ENCODE measurements at places on chromosomes 5 and 9. TPM values are rescaled to one million over a fixed set of nuclear protein-coding genes. Genes with fewer than 3 reads are reported as not detected.

- no peaks in the 10 kb centered on the region for H3K27me3 ChIP-seq
- H3K4me1 ChIP-seq: no peaks in the 10 kb centered on the region
- no peak for DNase-seq
- H3K4me3 ChIP-seq: no peak overlapping the region
- H3K27ac ChIP-seq: no peak overlapping the region
Measured at GRCh38 chr5:138622051-138622450, 46.9 kb upstream of the HSPA9 start.

- no peaks in the 10 kb centered on the region for H3K4me1 ChIP-seq
- DNase-seq: no peak
- H3K4me3 ChIP-seq: peak overlapping the region; percentile 87
- no peak overlapping the region for H3K27ac ChIP-seq
- H3K36me3 ChIP-seq: no peaks in the 10 kb centered on the region
Measured at GRCh38 chr9:69120380-69121154, 53.5 kb upstream of the TJP2 start.

DNA sequence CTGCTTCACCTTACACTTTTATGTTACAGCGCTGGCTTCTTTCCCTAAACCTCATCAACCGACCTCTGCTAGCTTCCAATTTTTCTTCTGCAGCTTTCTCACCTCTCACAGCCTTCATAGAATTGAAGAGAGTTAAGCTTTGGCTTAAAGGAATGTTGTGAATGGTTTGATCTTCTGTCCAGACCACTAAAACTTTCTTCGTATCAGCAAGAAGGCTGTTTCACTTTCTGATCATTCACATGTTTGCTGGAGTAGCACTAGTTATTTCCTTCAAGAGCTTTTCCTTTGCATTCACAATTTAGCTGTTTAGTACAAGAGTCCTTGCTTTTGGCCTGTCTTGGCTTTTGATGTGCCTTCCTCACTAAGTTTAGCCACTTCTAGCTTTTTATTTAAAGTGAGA lies 49.5 kb downstream of the NR3C1 start:
- no peak overlapping the region for H3K4me3 ChIP-seq
- no peaks in the 10 kb centered on the region for H3K36me3 ChIP-seq
- DNase-seq: no peak
- H3K4me1 ChIP-seq: peaks cover 9% of the 10 kb centered on the region
- no peak overlapping the region for H3K27ac ChIP-seq

- H3K36me3 ChIP-seq: no peaks in the 10 kb centered on the region
- H3K27me3 ChIP-seq: no peaks in the 10 kb centered on the region
- no peak overlapping the region for H3K27ac ChIP-seq
Measured at GRCh38 chr9:38176251-38176650, 107.2 kb upstream of the SHB start.

GRCh38 chr9:81755721-81756120 lies 66.4 kb upstream of the TLE1 start:
- H3K4me3 ChIP-seq: no peak overlapping the region
- no peaks in the 10 kb centered on the region for H3K27me3 ChIP-seq
- DNase-seq: no peak

DNA sequence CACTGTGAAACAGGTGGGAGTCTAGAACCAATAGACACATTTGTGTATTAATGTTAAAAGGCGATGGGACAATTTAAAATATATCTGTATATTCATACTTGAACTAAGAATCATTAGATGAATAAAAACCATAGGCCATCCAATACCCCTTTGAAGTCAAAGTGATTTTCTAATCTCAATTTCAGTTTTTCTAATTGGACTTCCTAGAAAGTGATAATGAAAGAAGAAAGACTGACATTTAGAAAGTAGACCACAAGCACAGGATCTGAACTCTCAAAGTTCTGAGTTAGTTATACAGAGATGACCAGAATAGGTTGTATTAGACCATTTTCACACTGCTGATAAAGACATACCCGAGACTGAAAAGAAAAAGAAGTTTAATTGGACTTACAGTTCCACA lies 412.8 kb upstream of the PIK3R1 start:
- no peak overlapping the region for H3K4me3 ChIP-seq
- no peak for DNase-seq
- peaks cover 10% of the 10 kb centered on the region for H3K4me1 ChIP-seq
- H3K27ac ChIP-seq: no peak overlapping the region
- H3K27me3 ChIP-seq: no peaks in the 10 kb centered on the region

DNA sequence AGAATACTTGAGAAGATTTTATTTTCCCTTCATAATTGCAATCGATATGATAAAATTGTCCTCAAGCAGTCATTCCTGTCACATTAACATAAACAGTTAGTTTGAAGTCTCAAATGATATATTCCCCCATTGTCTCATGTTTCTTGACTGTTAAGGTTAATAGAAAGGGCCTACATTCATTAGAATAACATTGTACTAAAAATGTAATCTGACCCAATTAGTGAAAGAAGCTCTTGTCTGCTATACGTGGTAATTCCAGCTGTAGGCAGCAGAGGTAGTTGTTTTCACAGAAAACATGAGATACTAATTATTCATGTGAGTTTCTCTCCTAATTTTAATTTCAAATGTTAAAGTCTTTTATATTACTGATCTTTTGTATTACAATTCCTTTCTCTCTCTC lies 25.9 kb upstream of the AP3B1 start:
- H3K27ac ChIP-seq: no peak overlapping the region
- no peaks in the 10 kb centered on the region for H3K36me3 ChIP-seq
- DNase-seq: no peak
- H3K4me1 ChIP-seq: no peaks in the 10 kb centered on the region
- no peaks in the 10 kb centered on the region for H3K27me3 ChIP-seq
- no peak overlapping the region for H3K4me3 ChIP-seq

GRCh38 chr9:136103651-136104487 lies 8.8 kb upstream of the NACC2 start:
- no peak overlapping the region for H3K27ac ChIP-seq
- no peak overlapping the region for H3K4me3 ChIP-seq
- no peaks in the 10 kb centered on the region for H3K4me1 ChIP-seq
- no peaks in the 10 kb centered on the region for H3K27me3 ChIP-seq

DNA sequence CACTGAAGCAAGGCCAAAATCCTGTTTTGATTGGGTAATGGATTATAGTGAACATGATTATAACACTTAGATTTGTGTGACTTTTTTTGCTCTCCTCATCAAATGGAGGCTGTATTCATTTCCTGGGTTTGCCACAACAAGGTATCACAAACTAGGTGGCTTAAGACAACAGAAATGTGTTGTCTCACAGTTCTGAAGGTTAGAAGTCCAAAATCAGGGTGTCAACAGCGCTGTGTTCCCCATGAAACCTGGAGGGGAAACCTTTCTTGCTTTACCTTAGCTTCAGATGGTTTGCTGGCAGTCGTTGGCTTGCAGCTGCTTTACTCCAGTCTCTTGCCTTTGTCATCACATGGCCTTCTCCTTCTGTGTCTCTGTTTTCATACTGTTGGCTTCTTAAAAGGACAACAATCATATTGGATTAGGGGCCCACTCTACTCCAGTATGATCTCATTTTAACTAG lies 32.4 kb downstream of the CDC42SE2 start:
- DNase-seq: no peak
- H3K4me1 ChIP-seq: no peaks in the 10 kb centered on the region
- H3K27ac ChIP-seq: no peak overlapping the region
- H3K27me3 ChIP-seq: no peaks in the 10 kb centered on the region

DNA sequence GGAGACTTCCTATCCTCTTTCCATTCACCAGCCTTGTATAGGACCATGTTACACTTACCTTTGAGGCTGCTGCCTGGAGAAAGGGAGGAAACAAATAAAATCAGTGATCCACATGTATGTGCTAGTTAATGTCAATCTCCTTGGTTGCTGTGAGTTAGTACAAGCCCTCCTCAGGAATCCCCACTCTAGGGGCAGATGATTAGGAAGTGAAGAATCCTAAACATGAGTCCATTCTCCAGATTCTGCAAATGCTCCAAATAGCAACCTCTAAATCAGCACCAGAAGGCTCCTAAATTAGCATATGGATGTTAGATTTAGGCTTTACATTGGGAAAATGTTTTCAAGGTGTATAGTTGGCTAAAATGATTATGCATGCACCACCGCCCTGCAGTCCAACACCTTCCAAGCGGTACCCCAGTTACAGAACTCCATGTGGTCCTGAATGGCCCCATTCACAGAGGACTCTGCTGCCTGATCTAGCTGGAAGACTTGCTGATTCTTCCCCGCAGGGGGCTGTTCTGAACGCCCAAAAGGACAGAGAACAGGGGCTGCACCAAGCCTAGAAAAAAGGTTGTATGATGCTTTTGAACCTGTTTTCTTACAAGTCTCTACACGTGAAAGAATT lies 123.2 kb downstream of the TLE1 start:
- peaks cover 2% of the 10 kb centered on the region for H3K4me1 ChIP-seq
- no peak overlapping the region for H3K4me3 ChIP-seq
- no peak for DNase-seq
- no peaks in the 10 kb centered on the region for H3K27me3 ChIP-seq
- no peaks in the 10 kb centered on the region for H3K36me3 ChIP-seq
- H3K27ac ChIP-seq: no peak overlapping the region

GRCh38 chr5:37251665-37252064 lies 2.5 kb upstream of the CPLANE1 start:
- no peaks in the 10 kb centered on the region for H3K36me3 ChIP-seq
- H3K27me3 ChIP-seq: no peaks in the 10 kb centered on the region
- no peak overlapping the region for H3K27ac ChIP-seq

DNA sequence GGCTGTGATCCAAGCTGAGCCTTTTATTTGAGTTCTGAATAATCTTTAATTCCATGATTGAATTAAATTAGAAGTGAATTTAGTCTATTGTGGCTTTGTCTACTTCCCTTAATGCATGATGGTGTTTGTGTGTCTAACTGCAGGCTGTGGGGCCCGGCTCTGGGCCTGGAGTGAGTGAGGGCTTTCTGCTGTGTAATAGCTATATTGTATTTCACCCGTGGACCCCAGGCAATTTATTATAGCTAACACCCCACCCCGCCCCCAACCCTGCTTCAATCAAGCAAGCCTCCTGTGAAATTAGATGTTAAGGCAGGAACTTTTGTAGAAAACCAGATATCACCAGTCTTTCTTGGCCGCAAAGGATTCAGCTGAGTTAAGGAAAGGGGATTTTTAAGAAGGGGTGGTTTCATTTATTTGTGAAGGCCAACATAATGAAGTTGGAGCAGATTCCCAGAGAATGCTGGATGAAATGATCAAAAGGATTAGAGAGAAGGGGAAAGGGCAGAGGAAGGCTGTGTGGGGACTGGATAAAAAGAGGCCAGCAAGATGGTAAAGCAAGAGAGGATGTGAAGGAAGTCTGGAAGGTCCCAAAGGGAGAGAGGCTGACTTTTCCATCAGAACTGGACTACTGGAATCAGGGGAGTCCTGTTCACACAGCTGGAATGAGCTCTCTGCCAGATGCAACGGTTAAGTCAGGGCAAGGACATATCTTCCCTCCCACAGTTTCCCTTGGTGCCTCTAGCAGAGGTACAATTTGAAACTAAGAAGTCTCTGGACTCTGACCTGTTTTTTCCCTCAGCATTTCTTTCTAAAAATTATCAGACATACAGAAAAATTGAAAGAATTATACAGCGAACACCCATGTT lies 125.3 kb upstream of the SAP30L start:
- no peak overlapping the region for H3K4me3 ChIP-seq
- DNase-seq: no peak
- no peak overlapping the region for H3K27ac ChIP-seq

DNA sequence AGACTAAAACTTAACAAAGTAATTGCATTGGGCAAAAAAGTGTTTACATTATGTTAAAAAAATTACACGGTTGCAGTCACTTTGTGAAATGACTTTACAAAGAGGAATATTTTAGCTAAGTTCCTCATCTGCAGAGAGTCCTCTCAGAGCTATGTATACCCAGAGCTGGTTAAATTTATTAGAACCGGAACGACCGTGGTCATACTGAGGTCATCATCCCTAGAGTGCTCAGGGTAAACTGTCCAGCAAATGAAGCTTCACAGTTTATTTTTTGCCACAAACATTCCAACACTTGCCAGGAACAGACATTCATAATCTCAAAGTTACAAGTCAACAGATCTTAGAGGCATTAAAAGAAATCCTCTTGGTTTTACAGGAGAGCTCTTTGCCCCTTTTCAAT lies 897 bp downstream of the ROPN1L start:
- no peak overlapping the region for H3K27ac ChIP-seq
- H3K36me3 ChIP-seq: no peaks in the 10 kb centered on the region
- no peaks in the 10 kb centered on the region for H3K4me1 ChIP-seq
- H3K4me3 ChIP-seq: no peak overlapping the region
- no peaks in the 10 kb centered on the region for H3K27me3 ChIP-seq

GRCh38 chr9:121736934-121737462 lies 85.6 kb downstream of the DAB2IP start:
- H3K4me1 ChIP-seq: no peaks in the 10 kb centered on the region
- no peak overlapping the region for H3K4me3 ChIP-seq
- no peaks in the 10 kb centered on the region for H3K36me3 ChIP-seq
- no peaks in the 10 kb centered on the region for H3K27me3 ChIP-seq
- DNase-seq: peak; percentile 65

Gene SKIC3
- 98.4 TPM for total RNA-seq

Gene C9orf50
- total RNA-seq: 0.62 TPM

Gene HRCT1
- total RNA-seq: 23.1 TPM

Gene CCIN
- 0.99 TPM for total RNA-seq

Gene SEMA5A
- 14.7 TPM for total RNA-seq

Gene ANKS6
- total RNA-seq: 21.9 TPM

Gene NREP
- 26.1 TPM for total RNA-seq
